ENCODE measurements at places on chromosomes 3 and 15.
A peak's percentile ranks its signal among the peaks of the same experiment; 100 is the strongest.

DNA sequence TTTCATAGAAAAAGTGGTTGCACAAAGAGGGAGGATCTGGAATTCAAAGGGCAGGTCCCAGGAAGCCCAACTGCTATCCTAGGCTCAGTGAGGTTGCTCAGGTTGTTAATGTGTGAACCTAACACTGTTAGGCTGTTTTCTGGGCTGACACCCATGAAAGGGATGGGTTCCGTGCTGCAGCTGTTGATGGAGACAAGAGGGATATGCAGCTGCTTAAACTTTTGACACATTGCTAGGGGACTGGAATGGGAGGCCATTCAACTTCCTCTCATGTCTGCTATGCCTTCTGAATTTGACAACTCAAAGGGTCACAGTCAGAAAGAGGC lies 198.0 kb upstream of the NR2E3 start:
- no peak for DNase-seq

GRCh38 chr15:41501931-41502794 lies 8.5 kb downstream of the ITPKA start:
- DNase-seq = no peak

DNA sequence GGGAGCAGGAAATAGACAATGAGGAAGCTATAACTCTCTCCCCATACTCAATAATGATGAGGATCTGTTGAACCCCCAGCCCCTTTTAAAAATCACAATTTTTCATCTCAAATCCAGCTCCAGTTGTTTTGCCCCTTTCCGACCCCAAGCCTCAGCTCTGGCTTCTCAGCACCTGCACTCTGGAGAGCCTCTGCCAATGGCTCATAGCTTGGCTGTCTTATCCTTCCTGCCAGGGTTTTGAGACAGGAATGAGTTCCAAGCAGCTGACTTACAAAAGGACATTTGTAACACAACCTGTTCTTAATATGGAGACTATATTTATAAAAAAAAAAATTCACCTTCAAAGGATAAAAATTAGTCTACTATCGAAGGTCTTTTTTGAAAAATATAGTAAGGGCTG lies 105.9 kb upstream of the NEDD4 start:
- DNase-seq = no peak

DNA sequence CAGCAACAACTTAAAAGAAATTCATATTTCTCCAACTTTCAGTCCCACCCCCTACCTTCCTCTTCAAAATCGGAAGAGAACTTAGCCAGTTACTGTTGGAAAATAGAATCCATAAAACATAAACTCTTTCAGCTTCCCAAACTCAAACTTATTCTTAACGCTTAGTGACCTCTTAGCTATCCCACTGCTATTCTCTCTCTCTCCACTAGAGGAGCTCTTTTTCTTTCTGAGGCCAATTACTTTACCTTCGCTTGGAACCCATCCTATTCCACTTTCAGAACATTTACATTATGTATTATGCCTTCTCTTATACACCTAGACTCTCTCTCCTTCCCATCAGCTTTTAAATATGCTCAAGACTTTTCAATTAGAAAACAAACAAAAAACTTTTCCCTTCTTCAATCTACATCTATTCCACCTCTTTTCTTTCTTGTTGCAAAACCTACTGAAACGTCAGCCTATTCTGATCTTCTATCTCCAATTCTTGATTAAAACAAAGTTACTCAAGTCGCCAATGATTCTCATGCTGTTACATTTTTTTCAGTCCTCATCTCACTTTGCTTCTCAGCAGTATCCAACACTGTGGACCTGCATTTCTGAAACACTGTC lies 13.4 kb upstream of the GHSR start:
- DNase-seq = no peak

DNA sequence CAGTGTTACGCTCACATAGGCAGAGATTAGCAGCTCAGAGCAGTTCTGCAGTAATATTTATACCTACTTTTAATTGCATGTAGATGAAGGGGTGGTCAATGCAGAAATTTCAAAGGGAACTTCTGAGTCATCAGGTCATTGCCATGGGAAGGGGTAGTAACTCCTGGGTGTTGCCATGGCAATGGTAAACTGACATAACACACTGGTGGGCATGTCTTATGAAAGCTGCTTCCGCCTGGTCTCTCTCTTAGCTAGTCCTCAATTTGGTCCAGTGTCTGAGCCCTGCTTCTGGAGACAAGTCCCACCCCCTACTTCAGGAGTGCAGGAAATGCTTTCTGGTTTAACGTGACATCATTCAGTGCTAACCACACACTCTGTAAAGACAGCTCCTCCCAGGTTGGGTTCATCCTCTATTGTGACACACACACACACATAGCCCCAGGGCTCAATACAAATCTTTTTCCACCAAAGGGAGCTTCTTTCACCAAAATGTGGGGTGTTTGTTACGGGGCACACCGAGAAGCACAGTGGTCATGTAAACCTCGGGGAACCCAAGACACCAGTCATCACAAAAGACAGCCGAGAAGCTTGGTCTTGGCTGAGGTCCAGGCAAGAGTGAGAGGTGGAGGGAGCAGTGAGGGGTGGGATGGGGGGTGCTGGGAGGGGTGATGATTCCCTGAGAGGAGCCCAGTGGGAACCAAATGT lies 74.5 kb downstream of the TLE3 start:
- DNase-seq = peak; percentile 39

GRCh38 chr3:13812034-13812471 lies 67.8 kb downstream of the WNT7A start:
- no peak for DNase-seq

GRCh38 chr3:126679831-126680666 lies 24.0 kb upstream of the CHCHD6 start:
- no peak for DNase-seq

DNA sequence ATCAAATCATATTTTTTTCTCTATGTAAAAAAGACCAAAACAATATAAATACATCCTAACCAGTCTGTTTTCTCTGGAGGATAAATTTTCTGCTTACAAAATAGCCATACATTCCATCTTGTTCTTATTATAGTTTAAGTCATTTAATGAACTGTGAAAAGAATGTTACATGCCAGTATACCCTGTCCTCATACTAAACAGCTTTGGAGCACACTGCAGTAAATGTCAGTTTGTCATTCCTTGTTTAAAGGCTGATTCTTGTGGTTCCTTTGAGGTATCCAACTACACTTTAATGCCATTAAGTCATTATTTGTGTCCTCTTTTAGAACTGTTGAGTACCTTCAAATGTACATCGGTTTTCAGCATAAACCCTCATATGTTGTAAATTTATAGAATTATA lies 52.7 kb upstream of the DCBLD2 start:
- DNase-seq = no peak

DNA sequence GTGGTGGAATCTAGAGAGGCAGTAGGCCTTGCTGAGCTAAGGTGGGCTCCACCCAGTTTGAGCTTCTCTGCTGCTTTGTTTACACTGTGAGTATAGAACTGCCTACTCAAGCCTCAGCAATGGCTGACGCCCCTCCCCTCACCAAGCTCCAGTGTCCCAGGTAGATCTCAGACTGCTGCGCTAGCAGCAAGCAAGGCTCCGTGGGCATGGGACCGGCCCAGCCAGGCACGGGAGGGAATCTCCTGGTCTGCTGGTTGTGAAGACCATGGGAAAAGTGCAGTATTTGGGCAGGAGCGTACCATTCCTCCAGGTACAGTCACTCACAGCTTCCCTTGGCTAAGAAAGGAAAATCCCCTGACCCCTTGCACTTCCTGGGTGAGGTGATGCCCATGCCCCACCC lies 407.1 kb downstream of the ZPLD1 start:
- DNase-seq = no peak

GRCh38 chr3:97815149-97815917 lies 6.5 kb upstream of the CRYBG3 start:
- no peak for DNase-seq

DNA sequence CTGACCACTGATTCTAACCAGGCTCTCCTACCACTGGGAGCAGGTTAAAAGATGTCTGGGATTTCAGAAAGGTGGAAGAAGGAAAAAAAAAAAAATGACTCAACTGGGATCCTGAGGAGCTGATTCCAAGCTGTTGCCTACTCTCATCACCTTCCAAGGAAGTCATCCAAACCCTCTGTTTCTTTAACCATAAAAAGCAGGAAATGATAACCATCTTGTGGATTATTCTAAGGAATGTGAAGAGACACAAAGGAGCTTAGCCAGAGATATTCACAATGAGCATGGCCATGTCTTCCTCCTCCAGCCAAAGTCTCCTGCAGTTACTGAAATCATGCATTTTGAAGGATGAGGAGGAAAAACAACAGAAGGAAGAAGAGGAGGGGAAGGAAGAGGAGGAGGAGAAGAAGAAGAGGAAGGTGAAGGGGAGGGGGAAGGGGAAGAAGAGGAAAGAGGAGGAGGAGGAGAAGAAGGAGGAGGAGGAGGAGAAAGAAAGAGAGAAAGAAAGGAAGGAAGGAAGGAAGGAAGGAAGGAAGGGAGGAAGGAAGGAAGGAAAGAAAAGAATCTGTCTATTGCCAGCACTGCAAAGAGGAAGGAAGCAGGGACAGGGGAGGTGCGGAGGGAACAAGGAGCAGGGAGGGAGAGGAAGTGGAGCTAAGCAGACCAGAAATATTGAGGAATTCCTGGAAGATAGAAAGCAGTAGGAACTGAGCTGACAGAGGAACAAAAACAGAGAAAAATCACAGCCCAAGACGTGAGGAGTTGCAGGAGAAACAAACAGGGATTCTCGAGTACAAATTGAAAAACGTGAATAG lies 229.2 kb downstream of the UACA start:
- no peak for DNase-seq

DNA sequence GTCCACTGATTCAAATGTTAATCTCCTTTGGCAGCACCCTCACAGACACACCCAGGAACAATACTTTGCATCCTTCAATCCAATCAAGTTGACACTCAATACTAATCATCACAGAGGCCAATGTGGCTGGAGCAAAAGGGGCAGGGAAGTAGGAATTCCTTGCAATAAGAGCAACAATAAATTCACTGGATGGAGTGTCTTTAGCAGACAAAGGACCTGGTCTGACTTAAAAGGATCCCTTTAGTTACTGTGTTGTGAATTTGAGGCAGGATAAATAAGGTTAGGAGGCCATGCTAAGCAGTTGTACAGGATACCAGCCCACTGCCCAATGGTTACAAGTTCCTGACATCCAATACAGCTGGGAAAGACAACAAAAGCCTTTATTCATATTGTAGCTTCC lies 12.3 kb upstream of the GFM1 start:
- DNase-seq = no peak

DNA sequence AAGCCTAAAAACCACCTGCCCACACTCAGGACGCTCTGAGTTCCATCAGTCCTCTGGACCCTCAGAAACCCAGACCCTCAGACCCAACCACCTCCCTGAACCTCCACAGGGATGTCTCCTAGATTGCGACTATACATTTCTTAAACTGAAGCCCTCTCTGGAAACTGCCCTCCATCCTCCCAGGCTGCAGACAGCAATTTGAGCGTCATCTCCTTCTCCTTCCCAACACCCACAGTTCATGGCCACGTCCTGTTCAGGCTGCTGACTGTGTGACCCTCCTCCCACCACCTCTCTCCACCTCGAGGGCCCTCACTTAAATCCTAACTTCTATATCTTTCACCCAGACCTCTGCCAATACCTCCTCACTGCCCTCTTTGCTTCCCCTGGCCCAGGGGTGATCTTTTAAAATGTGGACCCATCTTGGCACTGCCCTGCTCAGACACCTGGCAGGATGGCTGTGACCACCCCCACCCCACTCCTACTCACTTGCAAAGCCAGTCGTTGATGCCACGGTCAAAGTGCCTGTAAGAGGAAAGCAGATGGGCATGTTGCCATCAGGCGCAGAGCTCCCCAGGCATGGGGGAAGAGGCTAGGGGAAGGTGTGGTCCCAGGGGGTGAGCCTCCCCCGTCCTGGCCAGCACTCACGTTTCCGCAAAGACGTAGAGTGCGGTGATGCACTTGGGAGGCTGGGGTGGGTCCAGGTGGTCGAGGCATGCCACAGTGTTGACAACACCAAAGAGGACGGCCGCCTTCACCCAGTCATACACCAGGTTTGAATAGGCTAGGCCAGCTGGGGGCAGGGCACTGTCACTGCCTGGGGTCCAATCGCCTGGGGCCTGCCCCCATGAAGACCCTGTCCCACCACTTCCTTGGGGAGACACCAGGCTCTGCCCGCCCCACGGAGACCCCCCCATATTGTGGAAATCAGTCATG lies 6.0 kb downstream of the HHATL start:
- no peak for DNase-seq

DNA sequence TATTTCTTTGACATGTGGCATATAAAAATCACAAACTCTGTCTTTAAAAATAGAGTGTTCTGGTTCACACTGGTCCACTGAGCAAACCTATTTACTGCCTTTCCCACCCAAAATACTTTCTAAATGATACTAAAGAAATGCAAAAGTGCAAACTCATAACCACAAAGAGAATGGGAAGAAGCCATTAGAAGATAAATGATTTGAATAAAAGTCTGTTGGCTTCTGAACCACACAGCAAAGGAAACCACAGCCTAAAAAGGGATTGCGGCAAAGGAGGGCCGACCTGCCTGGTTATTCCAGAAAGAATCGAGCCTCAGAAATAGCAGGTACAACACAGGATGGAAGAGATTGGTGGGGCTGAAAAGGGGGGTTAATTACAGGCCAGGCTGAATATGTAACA lies 599.5 kb downstream of the FHIT start:
- DNase-seq = no peak

- no peak for DNase-seq
Measured at GRCh38 chr3:10019326-10019725, 6.9 kb upstream of the FANCD2 start.

DNA sequence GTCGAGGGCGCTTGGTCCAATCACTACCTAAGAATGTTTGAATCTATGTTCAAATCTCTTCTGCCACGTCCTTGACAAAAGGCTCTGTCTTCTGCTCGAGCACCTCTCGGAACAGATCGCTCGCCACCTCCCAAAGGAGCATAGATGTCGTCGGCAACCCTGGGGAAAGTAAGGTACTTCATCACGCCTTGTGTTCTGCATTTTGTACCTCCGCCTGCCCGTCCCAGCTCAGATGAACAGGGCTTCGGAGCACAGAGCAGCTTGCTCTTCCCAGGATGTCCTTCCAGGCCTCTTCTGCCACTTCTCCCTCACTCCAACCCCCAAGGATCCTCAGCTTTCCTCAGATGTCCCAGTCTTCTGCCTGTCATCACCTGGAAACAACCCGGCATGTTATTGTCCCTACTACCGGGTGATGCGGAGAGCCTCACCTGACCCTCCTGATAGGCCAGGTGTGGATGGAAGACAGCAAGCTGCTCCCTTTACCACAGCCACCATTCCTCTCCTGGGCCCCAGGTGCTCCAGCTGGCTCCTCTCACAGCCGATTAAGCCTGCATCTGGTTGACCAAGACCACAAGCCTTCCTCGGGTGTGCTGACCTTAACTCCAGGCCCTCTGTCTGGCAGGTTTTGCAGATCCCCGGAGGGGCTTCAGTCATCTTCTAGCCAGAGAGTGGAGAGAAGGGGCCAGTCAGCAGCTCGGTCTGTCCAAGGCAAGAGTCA lies 270.5 kb downstream of the FAM43A start:
- DNase-seq = no peak

- DNase-seq = no peak
Measured at GRCh38 chr3:178982137-178982536, 89.5 kb downstream of the ZMAT3 start.

Measured in fibroblast of the conjunctiva (primary cell).